K562 (cell line): ENCODE measurements at places on chromosomes 7 and 10.

GRCh38 chr10:69858201-69858600 is 56.5 kb downstream of the COL13A1 start:
- DNase-seq: no peak

GRCh38 chr7:124718032-124718766 is 47.4 kb downstream of the GPR37 start:
- DNase-seq: no peak

DNA sequence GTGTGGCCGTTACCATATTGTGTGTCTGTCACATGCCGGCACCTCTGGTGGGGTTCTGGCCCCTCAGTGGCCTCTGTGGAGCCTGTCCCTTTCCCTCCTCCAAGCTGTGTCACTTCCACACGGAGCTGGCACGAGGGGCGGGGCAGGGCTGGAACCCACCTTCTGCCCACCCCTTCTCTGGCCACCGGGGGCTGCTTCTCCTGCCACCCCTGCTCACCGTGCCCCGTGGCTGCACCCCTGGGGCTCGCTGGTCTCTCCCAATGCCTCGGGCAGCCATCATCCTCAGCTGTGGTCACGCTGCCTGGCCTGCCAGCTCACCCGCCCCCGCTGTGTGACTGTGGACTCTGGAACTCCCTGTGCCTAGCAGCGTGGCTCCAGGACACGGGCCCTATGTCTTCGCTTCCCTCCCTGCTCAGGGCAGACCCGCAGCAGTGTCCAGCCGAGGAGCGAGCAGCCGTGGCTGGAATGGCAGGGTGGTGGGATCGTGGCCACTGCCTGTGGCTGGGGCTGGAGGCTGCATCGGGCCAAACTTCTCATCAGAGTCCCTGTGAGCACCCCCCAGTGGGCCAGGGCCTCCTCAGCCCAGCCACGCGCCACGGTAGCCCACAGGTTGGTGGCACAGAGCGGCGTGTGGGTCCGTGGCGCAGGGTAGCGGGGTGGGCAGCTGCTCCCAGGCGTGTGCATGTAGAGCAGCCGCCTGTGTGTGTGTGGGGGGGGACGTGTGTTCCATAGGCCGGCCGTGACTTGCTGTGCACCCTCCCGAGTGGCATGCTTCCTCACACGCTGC is 8.1 kb downstream of the TTYH3 start:
- DNase-seq: no peak

GRCh38 chr10:79023240-79024162 is 45.3 kb upstream of the ZMIZ1 start:
- no peak for DNase-seq

- DNase-seq: no peak
Observed at GRCh38 chr7:42960762-42961161, 28.6 kb downstream of the MRPL32 start.

GRCh38 chr10:11304906-11305585 is 287.4 kb downstream of the CELF2 start:
- no peak for DNase-seq
